Anterior cingulate cortex (tissue), 58 donors: ENCODE measurements at places on chromosomes 5 and 9.

DNA sequence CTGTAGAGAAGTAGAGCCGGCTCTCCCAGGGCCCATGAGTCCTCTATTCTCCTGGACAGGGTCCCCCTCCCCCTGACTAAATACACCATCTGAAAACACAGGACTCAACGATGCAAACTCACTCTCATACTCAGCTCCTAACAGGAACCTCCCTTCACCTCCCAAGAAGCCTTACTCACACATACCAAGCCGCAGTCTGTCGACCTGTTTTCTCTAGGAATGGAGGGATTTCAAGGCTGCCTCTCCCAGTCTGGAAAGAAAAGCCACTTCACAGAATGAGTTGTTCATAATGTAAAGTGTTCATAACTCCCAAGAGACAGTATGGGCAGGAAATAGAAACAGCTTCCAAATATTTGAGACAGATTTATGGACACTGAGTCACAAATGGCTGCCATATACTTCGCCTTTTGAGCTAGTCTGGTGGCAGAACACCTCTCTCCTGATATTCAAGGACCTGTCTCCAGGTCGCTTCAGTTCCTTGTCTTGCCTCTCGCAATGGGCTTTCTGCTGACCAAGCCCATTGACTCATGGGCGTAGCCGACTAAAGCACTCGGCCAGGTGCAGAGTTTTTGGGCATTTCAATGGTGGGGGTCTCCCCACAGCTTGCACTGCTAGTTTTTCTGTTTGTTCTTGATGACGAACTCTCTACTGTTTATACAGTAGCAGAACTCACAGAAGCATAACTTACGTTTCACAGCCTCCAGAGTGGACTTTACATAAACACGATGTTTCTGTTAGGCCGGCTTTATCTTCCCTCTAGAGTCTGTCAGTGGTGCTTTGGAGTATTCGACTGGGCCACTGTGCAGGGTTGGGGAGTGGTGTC lies 25.0 kb upstream of the IL17B start:
- DNase-seq: no peak

- no peak for DNase-seq
These were observed 611.5 kb downstream of the ZNF608 start for GRCh38 chr5:124134941-124135340.

DNA sequence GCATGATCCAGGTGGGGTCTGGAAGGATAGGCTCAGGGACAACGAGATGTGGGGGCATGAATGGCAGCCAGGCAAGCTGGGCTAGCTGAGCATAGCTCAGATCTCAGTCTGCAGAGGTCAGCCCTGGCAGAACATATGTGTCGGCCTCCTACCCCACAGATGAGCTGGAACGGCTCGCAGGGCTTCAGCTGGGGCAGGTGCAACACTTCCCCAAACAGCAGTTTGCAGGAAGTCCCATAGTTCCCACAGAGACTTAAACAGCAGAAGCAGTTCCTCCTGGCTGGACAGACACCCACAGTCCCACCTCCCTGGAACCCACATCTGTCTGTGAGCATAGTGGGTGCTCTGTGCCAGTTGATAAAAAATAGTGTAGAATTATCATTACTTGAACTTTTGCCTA lies 404.6 kb downstream of the GADD45G start:
- DNase-seq: no peak

GRCh38 chr5:110258460-110259216 lies 467.8 kb downstream of the TMEM232 start:
- no peak for DNase-seq

- no peak for DNase-seq
These were observed 39.9 kb upstream of the ZSWIM6 start for GRCh38 chr5:61292062-61292657.

DNA sequence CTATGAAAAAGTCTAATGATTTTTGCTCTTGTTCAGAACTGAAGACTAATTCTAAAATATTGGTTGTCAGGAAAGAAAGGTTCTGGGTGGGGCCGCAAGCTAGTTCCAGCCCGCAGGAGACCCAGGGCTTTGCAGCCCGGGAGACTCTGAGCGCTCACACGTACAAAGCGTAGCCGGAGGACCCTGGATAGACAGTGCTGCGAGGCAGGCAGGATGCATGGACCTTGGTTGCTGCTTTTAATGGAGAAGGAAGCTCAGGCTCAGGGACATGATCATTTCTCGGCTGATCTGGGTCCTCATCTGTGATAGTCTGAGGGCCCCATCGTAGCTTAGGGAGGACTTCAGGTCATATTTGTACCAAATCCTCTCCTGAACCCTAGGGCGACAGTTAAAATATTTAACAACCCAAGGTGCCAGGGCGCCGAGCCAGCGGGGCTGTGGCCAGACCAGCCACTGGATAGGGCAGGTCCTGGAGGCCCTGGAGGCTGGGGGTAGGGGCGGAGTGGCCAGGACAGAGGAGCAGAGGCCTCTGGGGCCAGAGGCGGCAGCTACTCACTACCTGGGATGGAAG lies 70.1 kb upstream of the UNC5A start:
- no peak for DNase-seq

DNA sequence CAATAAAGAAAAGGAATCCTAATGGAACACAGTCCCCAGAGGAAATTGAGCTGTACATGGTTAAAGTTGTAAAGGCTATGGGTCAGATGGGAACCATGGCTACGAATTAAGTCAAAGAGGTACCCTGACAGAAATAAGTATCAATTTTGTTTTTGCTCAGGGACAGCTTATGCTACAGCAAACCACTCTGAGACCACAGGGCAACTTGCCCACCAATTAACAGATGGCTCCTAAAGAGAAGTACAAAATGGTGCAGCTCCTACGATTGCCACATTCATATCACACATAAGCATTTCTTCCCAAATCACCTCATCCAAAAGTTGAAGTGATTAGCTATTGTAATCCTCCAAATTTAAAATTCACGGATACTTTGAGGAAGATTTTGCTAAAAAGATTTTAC lies 83.0 kb downstream of the ELAVL2 start:
- DNase-seq: no peak

- DNase-seq: no peak
These were observed 90.2 kb upstream of the CCDC112 start for GRCh38 chr5:115386657-115387056.

GRCh38 chr9:35051069-35051967 lies 21.1 kb downstream of the VCP start:
- DNase-seq: no peak

DNA sequence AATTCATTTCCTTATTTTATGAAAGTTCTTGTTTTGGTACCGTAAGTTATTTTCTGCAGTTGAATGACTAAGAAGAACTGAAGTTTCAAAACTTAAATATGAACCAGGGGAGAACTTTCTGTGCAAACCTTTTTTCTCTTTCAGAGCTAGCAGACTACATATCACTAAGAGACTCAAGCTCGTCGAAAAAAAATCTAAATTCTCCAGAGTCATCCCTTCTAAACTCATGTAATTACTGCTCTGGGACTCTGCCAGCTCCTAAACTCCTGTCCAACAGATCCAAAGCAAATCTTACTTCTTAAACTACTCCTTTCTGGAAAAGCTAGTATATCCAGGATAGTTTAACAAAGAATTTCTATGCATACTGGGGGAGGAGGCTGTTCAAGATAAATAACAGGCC lies 87.0 kb upstream of the NR5A1 start:
- DNase-seq: no peak

- no peak for DNase-seq
These were observed 104.4 kb downstream of the ZNF354C start for GRCh38 chr5:179164331-179165311.

DNA sequence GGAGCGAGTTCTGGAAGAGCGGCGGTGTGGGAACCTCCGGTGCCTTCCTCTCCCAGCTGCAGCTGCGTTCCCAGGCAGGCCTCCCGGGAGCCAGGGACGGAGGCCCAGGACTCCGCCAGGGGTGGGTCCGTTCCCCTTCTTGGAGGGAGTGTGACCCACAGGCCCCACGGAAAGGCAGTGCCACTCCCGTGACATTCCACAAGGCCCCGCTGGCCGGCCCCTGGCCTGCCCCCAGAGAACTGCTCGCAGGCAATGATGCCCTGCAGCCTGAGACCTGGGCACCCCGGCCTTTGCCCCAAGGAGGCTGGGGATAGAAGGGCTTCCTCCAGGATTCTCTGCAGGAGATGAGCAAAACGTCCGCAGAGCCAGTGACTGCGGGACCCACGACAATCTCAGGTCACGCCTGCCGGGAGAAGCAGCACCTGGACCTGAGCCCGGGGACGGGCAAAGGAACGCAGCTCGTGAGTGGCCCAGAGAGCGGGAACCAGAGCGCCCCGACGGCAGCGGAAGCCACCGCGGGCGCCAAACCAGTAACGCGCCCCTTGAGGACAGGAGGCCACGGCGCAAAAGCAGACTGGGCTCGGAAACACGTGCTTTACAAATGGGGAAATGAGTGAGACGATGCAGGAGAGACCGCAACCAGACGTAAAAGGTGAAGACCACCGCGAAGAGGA lies 9.3 kb downstream of the OBP2B start:
- DNase-seq: no peak

GRCh38 chr5:142602720-142603245 lies 83.1 kb downstream of the FGF1 start:
- no peak for DNase-seq
